ENCODE measurements at places on chromosomes 5 and 9.
A peak's percentile ranks its signal among the peaks of the same experiment; 100 is the strongest.

GRCh38 chr9:123112015-123112975 is 78.8 kb downstream of the GPR21 start:
- no peak for DNase-seq

GRCh38 chr5:42842921-42843641 is 31.4 kb upstream of the SELENOP start:
- DNase-seq = no peak

GRCh38 chr9:17744786-17745185 is 165.9 kb downstream of the SH3GL2 start:
- DNase-seq = no peak

GRCh38 chr5:6448622-6449464 is at the start of gene UBE2QL1:
UBE2QL1 (plus strand) TSS chr5:6448859; CDS start chr5:6448894, 35 bp downstream.
- DNase-seq = no peak

DNA sequence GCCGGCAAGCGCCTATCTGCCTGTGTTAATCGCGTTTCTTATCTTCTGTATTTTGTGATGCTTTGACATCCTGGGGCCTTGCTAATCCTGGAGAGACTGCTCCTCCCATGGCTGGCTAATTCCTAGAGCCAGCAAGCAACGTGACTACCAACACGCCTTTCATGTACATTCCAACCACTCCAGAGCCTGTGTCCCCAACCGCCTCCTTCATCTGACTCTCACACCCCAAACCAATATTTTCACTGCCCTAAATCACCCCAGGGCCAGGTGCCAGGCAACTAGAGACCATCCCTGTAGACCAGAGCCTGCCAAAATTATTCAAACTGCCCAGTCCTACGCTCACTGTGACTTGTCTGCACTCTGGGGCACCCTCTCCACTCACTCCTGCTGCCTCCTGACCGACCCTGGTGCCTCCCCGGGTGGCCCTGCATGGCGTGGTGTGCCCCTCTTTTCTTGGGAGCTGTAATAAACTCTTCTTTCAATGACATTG is 50.5 kb upstream of the COL5A1 start:
- no peak for DNase-seq

- DNase-seq = no peak
Observed at GRCh38 chr5:40221796-40222195, 457.9 kb upstream of the PTGER4 start.

DNA sequence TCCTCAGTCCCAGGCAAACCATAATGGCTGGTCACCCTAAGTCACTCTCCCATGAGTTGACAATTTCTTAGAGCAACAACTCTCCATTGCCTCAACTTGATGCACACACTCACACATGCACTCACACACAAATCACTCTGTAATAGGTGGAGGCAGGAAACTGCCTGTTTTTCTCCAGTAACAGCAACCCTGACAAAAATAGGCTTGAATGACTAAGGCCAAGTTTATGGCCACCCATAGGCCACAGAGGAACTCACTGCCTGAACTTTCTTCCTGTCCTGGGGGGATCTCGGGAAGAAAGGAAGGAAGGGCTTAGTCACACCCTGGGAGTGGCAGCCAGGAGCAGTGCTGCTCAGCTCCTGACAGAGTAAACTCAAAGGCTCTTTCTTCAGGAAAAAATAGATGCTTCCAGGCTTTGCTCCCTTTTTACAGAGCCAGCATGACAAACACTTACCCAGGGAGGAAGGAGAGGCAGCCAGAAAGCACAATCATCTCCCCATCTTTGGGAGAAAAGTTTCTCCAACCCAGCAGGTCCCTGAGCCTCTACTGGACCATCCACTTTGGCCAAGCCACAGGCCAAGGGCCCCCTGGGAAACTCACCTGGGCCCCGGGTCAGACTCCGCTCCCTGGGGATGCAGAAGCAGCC is 368 bp downstream of the SH3TC2 start:
- DNase-seq = no peak

DNA sequence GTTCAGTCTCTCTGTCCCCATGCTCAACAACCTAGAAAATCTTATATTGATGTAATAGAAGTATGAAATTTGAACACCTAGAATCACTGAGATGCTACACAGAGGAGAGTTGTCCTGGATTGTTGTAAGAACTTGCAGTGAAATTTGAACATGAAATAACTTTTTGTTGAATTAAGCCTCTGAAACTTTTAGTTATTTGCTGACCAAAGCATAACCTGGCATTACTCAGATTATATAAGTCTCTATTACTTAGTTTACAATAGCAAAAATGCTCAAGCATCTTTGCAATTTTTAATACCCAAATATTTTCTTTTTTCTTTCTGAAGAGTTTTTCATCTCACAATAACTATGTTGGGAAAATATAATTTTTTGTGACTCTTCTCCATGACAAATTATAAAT is 630.7 kb upstream of the ACO1 start:
- no peak for DNase-seq

DNA sequence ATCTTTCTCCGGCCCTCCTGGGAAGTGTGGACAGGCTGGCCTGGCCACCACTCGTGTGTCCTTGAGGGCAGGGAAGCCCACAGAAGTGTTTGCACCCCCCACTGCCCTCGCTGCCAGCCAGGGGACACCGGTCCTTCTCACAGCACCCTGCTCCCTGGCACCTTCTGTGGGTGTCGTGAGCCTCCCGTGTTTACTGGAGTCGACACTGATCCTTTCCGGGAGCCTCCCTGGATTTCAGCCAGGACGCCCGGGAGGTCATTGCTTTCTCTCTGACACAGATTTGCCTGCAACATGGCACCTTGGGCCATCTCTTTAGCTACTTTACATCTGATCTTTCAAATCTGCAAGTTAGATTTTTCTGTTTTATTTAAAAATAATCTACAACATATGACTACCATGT is 120.4 kb upstream of the CACNA1B start:
- DNase-seq = no peak

- peak; percentile 43 for DNase-seq
Observed at GRCh38 chr5:154860765-154861164, 2.3 kb downstream of the CNOT8 start.

- no peak for DNase-seq
Observed at GRCh38 chr5:122392224-122392623, 80.2 kb downstream of the SNCAIP start.

DNA sequence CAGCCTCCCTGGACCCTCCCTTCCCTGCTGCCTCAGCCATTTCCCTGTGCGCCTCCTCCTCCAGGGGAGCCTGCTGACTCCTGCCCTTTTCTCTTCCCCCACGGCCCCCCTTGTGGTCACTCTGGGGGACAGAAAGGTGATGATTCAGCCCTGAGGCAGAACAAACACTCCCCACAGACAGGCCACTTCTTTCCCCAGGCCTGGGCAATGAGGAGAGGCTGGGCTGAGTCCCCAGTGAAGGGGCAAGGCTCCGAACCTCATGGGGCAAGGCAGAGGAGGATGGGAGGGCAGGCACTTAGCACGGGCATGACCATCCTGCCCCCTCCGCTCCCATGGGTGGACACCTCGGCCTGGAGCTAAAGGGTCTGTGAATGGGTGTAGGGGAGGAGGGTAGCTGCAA is 21.0 kb downstream of the CSF1R start:
- no peak for DNase-seq
